ENCODE measurements at places on chromosomes 6 and 20.

DNA sequence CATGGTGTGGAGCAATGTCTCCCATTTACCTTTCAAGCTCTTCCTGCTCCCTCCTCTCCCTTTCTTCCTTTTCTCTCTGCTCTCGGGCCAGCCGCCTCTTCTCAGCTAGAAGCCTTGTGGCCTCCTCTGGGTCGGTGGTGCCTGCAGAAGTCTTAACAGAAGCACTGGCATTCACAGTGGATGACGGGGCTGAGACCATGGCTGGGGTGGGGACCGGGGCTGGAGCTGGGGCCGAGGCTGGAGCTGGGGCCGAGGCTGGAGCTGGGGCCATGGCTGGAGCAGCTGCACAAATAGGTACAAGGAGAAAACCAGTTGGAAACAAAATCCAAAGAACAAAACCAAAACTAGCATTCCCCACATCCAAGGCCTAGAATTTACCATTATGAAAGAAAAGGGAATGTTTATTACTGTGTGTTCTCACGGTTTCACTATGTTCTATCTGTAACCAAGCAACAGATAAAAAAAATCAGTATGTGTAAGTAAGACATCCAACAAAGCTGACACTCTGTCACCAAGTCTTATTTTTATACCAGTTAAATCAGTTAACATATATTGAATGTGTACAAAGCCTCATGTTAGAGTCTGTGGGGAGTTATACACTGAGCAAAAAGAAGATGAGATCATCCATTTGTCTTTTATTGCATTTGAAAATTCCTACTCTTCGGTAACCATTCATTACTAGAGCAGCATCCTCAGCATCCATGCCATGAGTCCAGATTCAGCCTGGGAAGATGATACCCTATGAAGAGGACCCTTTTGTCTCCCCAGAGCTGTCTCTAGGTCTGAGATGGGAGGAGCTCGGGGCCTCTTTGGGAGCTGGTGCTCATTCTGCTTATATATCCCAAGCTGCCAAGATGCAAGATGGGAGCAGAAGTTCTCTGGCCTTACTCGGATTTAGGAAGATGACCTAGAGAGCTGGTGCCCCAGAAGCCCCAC lies 73.0 kb upstream of the BCLAF1 start:
- DNase-seq = no peak

GRCh38 chr20:10521836-10522235 lies 86.7 kb downstream of the SLX4IP start:
- DNase-seq = no peak

DNA sequence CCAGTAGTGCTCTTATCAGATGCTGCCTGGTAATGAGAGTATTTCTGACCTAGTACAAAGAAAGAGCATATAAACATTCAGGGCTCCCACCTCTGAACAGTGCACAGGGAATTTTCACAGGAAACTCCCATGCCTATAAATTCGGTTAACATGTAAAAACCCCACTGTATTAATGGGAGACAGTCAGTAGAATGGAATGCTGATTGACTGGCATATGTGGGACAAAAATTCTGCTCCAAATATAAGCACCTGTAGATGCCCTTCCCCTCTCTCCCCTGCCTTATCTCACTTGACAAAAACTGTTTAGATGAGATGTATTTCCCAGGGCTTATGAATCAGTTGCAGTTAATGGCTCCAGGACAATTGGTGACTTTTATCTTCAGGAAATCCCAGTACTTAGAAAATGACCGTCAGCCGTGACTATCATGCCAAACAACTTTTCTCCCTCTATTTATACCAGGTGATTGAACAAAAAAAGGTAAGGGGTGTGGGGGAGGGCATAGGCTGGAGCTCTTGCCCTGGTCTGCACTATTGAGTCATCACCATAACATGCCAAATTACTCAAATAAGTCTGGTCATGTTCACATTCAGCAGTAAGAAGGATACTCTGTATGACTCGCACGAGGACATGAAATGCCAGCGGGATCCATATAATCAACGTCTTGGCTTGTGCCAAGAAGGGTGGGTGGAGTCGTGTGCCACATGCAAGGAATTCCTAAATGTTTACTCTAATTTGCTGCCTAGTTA lies 176.4 kb upstream of the BMP2 start:
- DNase-seq = no peak

DNA sequence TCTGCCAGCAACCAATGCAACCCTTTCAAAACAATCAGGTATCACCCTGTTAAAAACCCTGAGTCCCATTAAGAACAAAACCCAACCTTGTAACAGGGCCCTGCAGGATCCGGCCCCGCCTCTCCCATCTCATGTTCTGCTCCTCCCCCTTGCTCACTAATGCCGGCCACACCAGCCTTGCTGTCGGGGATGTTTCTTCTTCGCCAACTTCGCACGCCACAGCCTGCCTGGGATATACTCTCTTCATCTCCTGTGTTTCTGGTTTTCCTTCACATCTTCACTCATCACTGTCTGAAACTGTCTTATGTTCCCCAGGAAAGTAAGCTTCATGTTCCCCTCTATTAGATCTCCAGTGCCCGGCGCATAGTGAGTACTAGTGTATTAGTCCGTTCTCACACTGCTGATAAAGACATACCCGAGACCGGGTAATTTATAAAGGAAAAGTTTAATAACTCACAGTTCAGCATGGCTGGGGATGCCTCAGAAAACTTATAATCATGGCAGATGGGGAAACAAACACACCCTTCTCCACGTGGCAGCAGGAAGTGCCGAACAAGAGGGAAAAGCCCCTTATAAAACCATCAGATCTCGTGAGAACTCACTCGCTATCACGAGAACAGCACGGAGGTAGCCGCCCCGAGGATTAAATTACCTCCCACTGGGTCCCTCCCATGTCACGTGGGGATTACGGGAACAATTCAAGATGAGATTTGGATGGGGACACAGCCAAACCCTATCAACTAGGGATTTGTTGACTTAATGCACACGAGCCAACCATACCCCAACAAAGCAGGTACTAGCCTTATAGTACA lies 5.1 kb downstream of the TP53RK start:
- no peak for DNase-seq

DNA sequence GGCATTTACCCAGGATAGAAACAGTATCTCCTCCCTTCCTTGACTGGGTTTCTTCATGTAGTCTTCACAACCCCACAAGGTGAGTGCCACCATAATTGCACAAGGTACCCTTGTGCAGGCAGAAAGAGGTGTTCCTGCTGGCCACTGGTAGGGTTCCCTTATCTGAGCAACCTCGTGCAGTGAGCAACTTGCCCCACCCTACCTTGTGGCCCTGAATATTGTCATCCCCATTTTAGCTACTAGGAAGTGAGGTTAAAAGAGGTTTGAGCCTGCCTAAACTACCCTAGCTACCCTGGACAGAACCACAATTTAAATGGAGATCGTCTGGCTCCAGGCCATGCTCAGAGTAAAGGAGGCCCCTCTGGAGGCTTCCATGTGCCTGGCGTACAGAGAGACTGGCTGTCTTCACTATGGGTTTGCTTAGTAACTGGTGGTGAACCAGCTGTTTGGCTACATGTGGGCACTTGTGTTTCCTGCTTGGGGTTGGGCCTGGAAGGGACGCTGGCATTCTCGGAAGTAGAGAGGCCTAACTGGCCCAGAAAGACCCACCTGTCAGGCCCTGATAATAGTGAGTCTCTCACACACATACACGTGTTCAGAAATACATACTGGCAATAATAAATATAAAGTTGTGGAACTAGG lies 148.8 kb downstream of the LRFN2 start:
- no peak for DNase-seq

GRCh38 chr20:62796699-62797491 lies 622 bp downstream of the MRGBP start:
- no peak for DNase-seq

DNA sequence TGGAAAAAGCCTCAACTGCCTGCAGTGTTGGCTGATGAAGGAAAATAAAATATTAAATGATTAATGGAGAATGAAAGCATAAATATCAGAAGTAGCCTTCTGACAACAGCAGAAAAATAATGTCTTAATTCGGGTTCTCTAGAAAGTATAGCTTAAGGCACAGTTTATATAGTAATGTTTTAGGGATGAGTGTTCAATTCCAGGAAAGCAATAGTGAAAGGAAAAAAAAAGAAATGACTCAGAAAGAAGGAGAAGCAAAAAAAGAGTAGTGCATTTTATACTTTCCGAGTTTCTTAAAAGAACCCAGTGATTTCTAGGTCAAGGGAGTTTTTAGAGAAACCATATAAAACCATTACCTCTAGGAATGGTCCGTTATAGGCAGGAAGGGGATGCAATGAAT lies 137.3 kb downstream of the HTR1B start:
- DNase-seq = no peak

DNA sequence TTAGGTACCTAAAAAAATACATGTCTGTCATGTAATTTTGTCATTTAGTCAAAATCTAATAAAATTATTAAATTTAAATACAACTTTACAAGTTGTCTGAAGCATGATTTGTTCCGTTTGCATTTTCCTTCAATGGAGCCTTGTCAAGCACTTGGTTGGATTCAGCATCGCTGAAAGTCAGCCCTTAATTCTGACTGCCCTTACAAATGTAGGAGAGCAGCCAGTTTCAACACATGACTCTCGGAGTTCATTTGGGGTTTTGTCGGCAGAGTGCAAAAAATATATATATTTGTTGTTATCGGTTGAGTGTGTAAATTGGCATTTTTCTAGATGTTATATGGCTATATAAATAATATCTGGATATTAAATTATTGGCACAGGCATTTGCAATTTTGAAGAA lies 180.6 kb downstream of the RPS12 start:
- DNase-seq = no peak

- DNase-seq = no peak
Observed at GRCh38 chr6:152316024-152316423, 321.1 kb downstream of the SYNE1 start.
